ENCODE measurements at places on chromosomes 12 and 14.

- H3K4me3 ChIP-seq: no peak overlapping the region
- no peaks in the 10 kb centered on the region for H3K27me3 ChIP-seq
- DNase-seq: peak; percentile 87
- H3K4me1 ChIP-seq: no peaks in the 10 kb centered on the region
- H3K27ac ChIP-seq: no peak overlapping the region
These were observed 73.6 kb downstream of the TESC start for GRCh38 chr12:117025481-117026151.

- H3K36me3 ChIP-seq: no peaks in the 10 kb centered on the region
- H3K4me1 ChIP-seq: peaks cover 24% of the 10 kb centered on the region
- no peak overlapping the region for H3K4me3 ChIP-seq
- H3K27me3 ChIP-seq: no peaks in the 10 kb centered on the region
- DNase-seq: no peak
These were observed 12.0 kb downstream of the AQP6 start for GRCh38 chr12:49984476-49985359.

- no peak for DNase-seq
- H3K36me3 ChIP-seq: no peaks in the 10 kb centered on the region
These were observed 77.2 kb upstream of the DCD start for GRCh38 chr12:54725233-54725843.

- no peaks in the 10 kb centered on the region for H3K36me3 ChIP-seq
- H3K27me3 ChIP-seq: no peaks in the 10 kb centered on the region
- H3K27ac ChIP-seq: no peak overlapping the region
- DNase-seq: no peak
- no peak overlapping the region for H3K4me3 ChIP-seq
- no peaks in the 10 kb centered on the region for H3K4me1 ChIP-seq
These were observed 730.8 kb downstream of the VRK1 start for GRCh38 chr14:97527993-97528392.

DNA sequence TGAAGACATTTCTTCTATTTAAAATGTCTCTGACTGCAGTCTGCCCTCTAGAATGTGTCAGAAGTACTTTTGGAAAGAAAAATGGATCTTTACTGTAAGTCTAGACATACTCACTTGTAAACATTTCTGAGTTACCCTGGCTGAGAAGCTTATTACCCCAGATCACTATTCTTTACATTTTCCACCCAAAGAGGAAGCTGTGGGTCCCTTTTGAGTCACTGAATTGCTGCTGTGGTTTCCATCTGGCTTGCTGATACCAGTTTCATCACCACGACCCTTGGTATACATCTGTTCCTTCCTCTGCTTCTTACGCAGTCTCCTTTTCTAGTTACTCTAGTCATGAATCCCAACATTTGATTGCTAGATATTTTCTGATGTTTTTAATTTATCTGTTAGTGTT, 20.2 kb upstream of the CLEC4D start:
- H3K27ac ChIP-seq: no peak overlapping the region
- DNase-seq: peak; percentile 12
- no peaks in the 10 kb centered on the region for H3K36me3 ChIP-seq
- no peaks in the 10 kb centered on the region for H3K27me3 ChIP-seq
- H3K4me3 ChIP-seq: no peak overlapping the region
- no peaks in the 10 kb centered on the region for H3K4me1 ChIP-seq

- H3K27ac ChIP-seq: no peak overlapping the region
- H3K27me3 ChIP-seq: no peaks in the 10 kb centered on the region
- no peak overlapping the region for H3K4me3 ChIP-seq
- H3K36me3 ChIP-seq: no peaks in the 10 kb centered on the region
- no peaks in the 10 kb centered on the region for H3K4me1 ChIP-seq
These were observed 330.5 kb downstream of the AACS start for GRCh38 chr12:125395583-125396215.

DNA sequence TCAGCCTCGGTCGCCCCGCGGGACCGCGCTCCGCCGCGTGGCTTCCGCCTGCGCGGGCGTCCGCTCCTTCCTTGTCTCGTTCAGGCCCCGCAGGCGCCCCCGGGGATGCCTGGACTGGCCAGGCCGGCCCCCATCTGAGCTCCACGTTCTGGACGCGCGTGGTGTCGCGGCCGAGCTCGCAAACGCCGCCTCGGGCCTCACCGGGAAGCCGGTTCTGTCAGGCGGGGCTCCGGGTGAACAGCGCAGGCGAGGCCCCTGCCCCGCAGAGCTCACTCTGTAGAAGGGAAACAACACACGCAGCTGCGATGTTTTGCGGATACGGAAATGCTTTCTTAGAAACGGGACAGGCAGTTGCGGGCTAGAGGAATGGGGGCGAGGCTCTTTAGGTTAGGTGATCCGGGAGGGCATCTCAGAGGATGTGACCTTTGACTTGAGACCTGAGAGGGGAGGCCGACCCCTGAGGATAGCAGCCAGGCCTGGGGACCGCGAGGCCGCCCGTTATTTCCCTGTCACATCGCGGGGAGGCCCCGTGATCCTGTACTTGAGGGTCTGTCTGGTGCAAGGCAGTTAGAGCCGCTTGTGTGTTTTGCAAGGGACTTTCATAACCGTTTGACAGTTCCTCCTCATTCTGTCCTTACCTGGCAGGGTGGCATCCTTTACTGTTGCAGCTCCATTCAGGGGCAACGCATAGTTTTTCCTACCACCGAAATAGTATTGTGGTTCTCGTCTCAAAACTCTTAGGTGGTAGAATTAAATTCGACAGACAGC, 584 bp downstream of the VRK1 start:
- H3K36me3 ChIP-seq: no peaks in the 10 kb centered on the region
- no peak overlapping the region for H3K27ac ChIP-seq
- H3K4me1 ChIP-seq: no peaks in the 10 kb centered on the region
- no peaks in the 10 kb centered on the region for H3K27me3 ChIP-seq

DNA sequence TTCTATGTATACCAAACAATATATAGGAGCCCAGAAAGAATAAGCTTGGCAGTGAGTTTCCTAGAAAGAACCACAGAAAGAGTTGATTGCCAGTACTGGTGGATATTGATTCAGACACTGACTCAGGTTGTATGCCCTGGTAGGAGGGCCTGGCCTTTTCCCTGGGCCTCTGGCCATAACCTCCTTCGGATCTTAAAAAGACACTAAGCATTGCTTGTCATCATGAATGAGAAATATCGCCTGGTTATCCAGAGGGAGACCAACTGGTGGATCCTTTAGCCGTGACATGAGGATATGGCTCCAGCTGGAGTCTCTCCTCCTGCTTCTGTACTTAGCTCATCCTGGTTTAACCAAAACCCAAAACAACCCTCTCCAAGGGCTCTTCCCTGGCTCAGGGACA, 231.5 kb downstream of the MSRB3 start:
- no peaks in the 10 kb centered on the region for H3K27me3 ChIP-seq
- H3K27ac ChIP-seq: no peak overlapping the region
- no peak for DNase-seq
- peaks cover 8% of the 10 kb centered on the region for H3K4me1 ChIP-seq
- H3K4me3 ChIP-seq: no peak overlapping the region

DNA sequence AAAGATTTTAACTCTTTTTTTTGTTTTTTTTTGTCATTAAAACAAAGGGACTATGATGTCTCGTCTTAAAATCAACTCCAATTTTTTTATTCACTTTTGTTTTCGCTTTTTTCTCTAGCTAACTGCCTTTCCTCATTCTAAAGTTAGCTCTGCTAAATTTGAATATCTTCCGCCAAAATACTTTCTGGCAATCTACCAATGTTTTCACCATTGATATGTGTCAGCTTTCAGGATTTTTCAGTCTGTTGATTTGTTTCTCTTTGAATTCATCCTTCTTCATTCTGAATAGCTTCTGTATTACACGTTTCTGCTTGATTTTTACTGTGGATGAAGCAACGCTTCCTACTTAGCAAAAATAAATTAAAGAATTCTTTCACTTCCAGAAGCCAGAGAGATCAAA, 38.7 kb upstream of the NOVA1 start:
- H3K36me3 ChIP-seq: no peaks in the 10 kb centered on the region
- no peaks in the 10 kb centered on the region for H3K4me1 ChIP-seq
- no peak overlapping the region for H3K27ac ChIP-seq
- no peaks in the 10 kb centered on the region for H3K27me3 ChIP-seq
- peak overlapping the region; percentile 52 for H3K4me3 ChIP-seq

- H3K27me3 ChIP-seq: no peaks in the 10 kb centered on the region
- H3K4me3 ChIP-seq: peak within 1 kb of the TSS; percentile 83
- peak within 1 kb of the TSS; percentile 88 for H3K27ac ChIP-seq
- DNase-seq: peak; percentile 85
- no peaks in the 10 kb centered on the region for H3K4me1 ChIP-seq
- H3K36me3 ChIP-seq: no peaks in the 10 kb centered on the region
These were observed at the start of gene CHPT1 for GRCh38 chr12:101697197-101697929. CHPT1 (plus strand) TSS chr12:101697640; CDS start chr12:101697862, 222 bp downstream.

- no peaks in the 10 kb centered on the region for H3K27me3 ChIP-seq
- H3K27ac ChIP-seq: no peak overlapping the region
- H3K4me1 ChIP-seq: no peaks in the 10 kb centered on the region
- no peak overlapping the region for H3K4me3 ChIP-seq
- DNase-seq: no peak
- no peaks in the 10 kb centered on the region for H3K36me3 ChIP-seq
These were observed 111.2 kb downstream of the CAPZA3 start for GRCh38 chr12:18849080-18849479.

DNA sequence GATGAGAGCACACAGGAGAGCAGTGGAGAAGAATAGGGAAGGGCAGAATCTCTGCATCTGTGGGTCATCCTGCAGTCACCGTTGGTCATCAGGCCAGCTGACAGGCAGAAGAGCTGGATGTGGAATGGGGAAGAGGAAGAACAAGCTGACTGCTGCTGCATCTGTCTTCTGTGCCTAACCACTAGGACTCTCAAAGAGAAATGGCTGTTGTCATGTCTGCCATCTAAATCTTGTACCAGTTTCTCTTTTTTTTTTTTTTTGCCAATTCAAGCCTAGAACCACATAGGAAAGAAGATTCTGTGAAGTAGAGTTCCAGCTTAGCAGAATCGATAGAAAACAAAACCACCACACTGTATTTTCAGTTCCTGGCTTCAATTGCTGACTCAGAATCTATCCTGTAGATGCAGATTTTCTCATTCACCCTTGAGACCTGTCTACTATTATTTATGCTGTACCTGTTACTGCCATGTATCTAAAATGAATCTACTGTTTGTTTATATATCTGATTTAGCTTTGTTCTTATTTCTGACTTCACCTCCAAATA, 421.9 kb upstream of the PRICKLE1 start:
- H3K4me3 ChIP-seq: no peak overlapping the region
- DNase-seq: no peak
- H3K27me3 ChIP-seq: no peaks in the 10 kb centered on the region
- no peak overlapping the region for H3K27ac ChIP-seq

GRCh38 chr12:98698603-98699463, 53.7 kb downstream of the APAF1 start:
- H3K27ac ChIP-seq: no peak overlapping the region
- H3K27me3 ChIP-seq: no peaks in the 10 kb centered on the region

GRCh38 chr12:116533343-116534251, 25.6 kb upstream of the MAP1LC3B2 start:
- no peaks in the 10 kb centered on the region for H3K27me3 ChIP-seq
- H3K36me3 ChIP-seq: no peaks in the 10 kb centered on the region
- DNase-seq: peak; percentile 96
- H3K4me3 ChIP-seq: peak overlapping the region; percentile 62
- H3K27ac ChIP-seq: peak overlapping the region; percentile 71

DNA sequence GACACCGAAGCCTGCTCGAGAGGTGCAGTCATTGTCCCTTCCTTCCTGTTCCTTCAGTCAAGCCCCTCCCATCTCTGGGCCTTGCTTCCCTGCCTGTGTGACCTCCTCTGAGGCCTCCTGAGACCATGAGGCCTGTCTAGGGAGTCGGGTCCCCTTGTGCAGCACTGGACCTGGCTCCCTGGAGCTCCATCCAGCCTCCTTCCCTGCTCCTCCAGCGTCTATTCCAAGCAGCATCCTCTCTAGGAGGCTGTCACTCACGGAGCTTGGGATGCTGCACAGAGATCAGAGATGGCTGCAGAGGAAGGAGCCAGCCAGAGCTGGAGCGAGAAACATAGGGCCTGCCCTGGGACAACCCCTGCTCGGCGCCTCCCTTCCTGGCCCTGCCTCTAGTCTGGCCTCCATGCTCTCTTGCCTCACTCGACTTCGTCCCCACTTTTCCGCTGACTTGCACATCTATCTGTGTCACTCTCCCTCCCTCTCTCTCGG, 142.7 kb downstream of the BCL11B start:
- H3K4me1 ChIP-seq: peaks cover 6% of the 10 kb centered on the region
- no peak for DNase-seq
- H3K27me3 ChIP-seq: no peaks in the 10 kb centered on the region
- H3K4me3 ChIP-seq: no peak overlapping the region

GRCh38 chr14:54440476-54440872, 700 bp downstream of the CNIH1 start:
- no peaks in the 10 kb centered on the region for H3K27me3 ChIP-seq
- DNase-seq: no peak
- H3K36me3 ChIP-seq: no peaks in the 10 kb centered on the region

DNA sequence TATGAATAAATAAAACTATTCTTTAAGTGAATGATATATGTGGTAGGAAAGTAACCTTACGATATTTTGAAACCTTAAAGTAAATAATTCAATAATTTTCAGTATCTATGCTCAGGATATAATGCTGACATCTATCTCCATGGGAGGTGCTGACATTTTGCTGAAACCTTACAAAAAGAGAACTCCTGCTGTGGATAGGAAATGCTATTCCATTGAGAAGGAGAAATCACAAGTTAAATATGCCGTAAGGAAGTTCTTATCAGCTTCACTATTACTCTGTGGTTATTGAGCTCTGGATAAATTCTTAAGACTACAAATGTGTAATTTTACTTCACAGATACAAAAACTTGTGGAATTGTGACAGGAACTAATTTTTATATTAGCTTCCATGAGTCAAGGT, 722.1 kb downstream of the TMTC2 start:
- no peaks in the 10 kb centered on the region for H3K36me3 ChIP-seq
- no peaks in the 10 kb centered on the region for H3K4me1 ChIP-seq
- no peaks in the 10 kb centered on the region for H3K27me3 ChIP-seq
- H3K27ac ChIP-seq: no peak overlapping the region
